NCI-H1930 (cell line): ENCODE measurements at places on chromosomes 5 and 9.

DNA sequence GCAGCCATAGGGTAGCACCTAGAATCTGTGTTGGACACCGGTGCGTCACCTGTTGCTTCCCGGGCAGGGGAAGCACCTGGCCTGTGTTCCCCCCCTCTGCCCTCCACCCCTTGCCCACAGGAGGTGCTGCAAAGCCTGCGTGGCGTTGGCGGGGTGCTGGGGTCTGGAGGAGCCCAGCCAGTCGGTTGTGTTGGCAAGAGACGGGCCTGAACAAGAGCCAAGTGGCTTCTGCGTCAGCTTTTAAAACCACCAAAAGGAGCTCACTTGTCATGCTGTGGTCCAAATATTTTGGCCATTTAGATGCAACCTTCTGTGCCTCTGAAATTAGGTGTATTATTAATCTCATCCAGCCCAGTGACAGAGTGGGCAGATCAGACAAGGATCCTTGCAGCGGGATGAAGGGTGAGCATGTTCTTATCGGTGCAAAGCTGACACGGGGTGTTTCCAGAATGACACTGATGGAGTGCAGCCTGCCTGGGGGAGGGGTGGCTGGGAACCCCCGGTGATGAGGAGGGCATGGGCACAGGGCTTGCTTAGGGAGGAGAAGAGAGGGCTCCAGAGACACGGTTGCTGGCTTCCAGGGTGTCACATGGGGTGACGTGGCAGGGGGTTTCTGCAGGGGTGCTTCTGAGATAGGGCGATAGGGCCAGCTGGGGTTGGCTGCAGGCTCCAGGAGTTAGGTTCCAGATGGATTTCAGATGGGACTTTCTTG, 9.7 kb upstream of the RXRA start:
- no peak for DNase-seq

- no peak for DNase-seq
These were observed 72.9 kb downstream of the SERINC5 start for GRCh38 chr5:80182809-80183580.

GRCh38 chr5:23289162-23289561, 218.2 kb upstream of the PRDM9 start:
- no peak for DNase-seq

DNA sequence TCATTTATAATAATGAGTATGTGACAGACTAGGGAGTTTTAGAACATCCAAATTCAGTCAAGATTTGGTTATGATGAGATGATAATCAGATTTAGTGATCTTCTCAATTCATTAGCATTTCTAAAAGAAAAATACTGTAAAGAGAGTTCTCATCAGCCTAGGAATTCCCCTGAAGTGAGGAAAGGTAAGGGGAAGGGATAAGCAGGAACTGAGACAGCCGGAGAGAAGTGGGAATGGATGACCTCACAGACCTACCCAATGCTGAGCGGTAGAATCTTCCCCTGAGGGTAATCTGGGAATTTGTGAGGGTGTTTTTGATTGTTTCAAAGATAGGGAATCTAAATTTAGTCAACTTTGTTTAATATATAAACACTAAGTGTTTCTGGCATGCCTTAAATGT, 16.7 kb upstream of the GPBP1 start:
- DNase-seq, result no peak

- DNase-seq, result peak; percentile 54
These were observed 560 bp upstream of the NDUFS6 start for GRCh38 chr5:1800472-1801221.

- no peak for DNase-seq
These were observed 317.3 kb upstream of the PRR16 start for GRCh38 chr5:120146787-120147186.

DNA sequence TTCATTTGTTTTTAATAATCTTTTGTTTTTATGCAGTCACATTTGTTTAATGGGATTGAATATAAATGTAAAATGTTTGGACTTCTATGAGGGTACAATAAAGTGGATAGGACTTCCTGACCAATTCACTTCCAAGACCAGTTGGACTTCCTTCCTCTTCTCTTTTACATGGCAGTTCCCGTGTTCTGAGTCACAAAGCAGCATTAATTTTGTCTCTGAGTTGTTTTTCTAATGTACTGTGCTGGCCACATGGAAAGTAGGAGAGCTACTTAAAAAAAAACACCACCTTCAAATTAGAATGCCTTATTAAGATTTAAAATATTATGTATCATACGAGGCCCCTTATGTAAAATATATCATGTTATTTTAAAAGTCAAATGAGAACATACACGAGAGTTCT, 87.3 kb downstream of the CCDC171 start:
- DNase-seq, result no peak

DNA sequence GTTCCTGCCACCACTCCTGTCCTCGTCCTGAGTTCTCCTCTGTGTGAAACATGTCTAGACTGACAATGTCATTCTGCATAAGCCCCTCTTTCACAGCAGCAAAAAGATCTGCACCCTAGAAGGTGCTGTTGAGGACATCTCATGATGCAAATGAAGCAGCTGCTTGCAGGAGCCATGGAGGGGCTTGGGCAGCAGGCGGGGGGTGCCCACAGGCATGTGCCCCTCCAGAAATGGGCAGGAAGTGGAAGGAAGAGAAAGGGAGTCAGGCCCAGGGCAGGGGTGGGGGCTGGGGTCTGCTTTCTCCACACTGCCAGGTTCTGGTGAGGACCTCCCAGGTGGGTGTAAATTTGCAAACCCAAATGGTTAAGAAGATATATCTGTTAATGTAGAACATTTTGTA, 54.5 kb upstream of the KCNMB1 start:
- DNase-seq, result no peak

GRCh38 chr5:6107675-6108539, 270.4 kb downstream of the MED10 start:
- no peak for DNase-seq

DNA sequence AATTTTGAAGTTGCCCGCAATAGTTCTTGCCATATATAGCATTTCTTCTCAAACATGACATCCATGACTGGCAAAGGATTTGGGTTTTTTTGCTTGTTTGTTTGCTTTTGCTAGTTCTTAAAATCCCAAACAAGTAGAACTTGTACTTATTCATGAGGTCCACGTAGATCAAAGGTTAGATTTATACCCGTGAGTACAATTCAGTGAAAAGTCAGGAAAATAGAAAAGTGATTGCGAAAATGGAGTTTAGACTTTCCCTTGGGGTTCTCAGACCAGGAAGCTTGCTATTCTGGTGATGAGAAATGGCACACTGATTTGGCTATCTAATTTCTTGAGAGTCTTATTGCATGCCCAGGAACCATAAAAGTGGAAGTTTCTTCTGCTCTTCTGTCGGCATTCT, 304.7 kb downstream of the CTNND2 start:
- DNase-seq, result no peak

DNA sequence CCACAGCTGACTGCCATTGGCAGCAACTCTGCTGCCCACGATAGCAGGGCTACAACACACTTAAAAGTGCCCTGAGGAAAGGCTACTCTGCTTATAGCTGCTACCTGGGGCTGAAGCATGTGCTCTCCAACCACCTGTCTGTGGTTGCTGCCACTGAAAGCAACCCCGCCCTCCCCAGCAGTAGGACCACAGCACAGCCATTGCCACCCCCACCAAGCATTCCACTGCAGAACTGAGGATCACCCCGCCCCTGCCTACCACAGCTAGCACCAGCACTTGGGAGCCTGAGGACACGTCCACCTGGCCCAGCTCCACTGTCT, 85.8 kb downstream of the LPAR1 start:
- no peak for DNase-seq

DNA sequence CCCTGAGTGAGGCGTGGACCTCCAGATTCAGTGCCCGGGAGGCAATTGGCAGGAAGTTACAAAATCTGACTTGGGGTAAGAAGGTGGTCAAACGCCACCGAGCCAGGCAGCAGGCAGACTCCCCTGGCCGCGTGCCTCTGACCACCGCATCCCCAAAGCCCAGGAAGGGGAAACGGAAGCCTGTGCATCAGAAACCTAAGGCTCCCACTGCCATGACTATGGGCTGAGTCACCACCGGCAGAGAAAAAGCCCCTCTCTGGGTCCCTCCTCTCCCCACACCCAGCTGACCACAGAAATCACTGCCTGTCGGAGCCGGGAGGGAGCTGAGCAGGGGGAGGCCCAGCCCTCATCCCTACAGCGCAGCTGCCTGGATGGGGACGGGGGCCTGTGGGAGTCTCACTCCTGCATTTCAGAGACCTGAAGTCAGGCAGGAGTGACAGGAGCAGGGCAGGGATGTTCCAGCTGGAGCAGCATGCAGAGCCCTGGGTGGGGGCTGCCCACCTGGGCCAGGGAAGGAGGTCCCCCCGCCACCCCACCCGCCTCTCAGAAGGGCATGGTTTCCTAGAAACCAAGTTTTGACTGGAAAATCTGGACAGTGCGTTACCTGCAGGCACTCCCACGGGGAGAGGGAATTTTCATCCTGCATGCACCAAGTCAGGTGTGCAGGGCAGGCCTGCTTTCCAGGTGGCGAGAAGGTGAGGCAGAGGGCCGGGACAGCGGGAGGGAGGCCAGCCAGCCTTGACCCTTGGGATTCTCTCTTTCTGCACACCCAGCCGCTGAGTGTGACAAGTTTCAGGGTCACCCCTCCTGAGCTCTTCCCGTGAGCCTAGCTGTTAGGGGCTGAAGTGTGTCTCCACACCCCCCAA, 68.2 kb downstream of the LRSAM1 start:
- DNase-seq, result no peak

DNA sequence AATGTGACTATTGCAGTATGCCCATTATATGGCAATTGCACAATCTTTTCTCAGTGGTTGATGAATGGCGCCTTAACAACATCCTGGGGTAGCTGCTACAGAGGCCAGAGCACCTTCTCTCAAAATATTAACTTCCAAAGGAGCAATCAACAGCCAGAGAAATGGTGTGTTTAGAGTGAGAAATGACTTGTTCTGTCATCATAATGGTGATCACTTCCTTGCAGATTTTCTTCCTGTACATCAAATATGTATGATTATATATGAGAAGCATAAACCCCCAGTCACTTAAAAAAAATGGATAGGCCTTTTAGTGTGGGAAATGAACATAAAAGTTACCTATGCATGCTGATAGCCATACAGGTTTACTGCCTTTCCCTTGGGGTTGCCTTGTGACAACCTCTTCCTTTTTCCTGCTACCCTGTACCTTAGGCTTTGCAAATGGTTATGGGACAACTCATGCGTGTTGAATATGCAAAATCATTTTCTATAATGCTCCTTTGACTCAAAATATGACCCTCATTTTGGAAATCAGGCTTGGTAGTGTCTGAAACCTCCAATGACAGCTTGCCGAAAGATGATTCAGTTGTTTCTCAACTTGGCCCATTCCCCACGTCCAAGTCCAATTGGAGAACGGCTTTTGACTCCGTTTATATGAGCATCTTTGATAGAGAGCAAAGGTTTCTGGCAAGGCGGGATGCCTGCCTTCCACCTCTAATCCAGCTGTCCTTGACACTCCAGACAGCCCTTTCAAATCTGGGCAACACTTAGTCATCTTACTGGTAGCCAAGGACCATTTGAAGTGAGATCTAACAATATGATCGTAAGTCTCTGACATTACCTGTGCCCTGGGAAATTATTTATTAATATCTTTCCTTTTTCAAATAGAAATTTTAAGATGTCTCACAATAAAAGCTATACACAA, 69.3 kb downstream of the SLC1A1 start:
- DNase-seq, result no peak

GRCh38 chr5:111643499-111643898, 113.5 kb downstream of the NREP start:
- DNase-seq, result no peak
